Left cardiac atrium (tissue), 4 donors: ENCODE measurements at places on chromosomes 1 and 21. TPM values are rescaled to one million over a fixed set of nuclear protein-coding genes. Genes with fewer than 3 reads are reported as not detected.

DNA sequence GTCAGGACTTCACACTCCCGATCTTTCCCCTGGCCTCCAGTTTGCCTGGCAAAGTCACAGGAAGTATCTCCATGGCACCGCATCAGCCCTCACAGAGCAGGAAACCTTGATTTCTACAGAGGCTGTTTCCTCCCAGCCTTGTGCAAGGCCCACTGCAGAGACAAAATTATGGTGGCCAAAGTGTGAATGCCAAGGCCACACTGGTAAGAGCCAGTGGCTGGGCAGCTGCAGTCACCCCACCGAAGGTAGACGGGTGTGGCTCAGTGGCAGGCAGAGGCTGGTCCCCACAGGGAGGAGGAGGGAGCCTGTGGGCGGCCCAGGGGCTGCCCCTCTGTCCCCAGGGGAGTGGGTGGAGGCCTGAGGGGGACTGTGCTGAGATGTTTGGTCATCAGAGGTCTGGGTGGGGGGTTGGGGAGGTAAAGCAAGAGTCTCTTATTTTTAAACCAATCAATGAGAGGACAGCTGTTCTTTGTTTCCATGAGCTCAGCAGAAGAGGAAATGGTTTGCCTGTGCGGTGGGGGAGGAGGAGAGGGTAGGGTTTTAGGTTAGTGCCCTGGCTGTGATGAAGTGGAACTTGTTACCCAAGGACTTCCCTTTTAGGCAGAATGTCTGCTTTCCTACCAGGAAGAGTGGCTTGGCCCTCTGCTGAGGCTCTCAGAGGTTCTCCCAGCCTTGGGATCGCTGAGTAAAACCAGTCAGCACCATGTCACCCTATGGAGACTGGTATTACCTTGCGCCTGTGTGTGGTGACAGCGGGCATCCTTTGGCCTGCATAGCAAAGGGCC lies 18.0 kb upstream of the BTG2 start:
- peak; percentile 68 for DNase-seq

DNA sequence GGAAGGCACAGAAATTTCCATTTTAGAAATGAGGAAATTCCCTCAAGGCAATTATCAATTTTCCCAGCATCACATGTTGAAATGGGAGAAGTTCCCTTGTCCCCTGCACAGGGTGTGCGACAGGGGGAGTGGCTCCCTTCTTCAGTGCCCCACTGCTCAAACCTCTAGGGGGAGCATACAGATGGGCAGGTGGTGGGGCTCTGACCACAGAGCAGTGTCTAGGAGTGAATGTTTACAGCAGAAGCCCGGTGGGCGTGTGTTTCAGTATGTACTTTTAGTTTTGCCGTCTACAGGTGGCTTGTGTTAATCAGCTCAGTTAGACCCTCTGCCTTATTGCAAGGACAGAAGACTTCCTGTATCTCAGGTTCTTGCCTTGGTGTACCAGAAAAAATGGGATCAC lies 493.7 kb upstream of the PLXNA2 start:
- DNase-seq: no peak

GRCh38 chr1:77447669-77448068 lies 165.8 kb downstream of the AK5 start:
- no peak for DNase-seq

DNA sequence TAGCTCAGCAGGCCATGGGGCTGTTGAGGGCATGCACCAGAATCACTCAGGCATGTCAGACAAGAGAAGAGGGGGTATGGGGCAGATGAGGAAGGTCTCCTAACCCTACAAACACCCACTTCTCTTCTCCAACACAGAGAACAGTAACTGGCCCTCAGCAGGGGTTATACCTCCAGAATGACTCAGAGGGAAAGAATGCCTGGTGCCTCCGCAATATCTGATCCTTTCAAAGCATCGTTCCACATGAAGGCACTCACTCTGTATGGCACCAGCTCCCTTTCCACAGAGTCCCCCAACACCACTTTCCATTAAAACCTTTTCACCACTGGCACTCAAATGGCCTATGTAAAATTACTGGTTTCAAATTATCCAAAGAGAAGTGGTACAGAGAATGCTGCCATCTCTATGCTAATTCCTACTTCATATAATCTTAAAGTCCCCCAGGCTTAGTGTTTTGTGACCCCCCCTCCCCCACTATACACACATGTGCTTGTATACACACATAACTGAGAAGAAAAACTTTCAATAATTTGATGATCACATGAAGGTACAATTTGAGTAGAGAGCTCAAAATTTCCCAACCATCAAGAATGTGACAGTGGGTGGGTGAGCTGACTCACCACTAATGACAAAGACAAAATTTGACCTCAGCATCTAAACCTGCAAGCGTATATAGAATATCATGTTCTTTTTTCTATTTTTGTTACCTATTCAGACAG lies 91.5 kb downstream of the SIPA1L2 start:
- DNase-seq: no peak

- DNase-seq: no peak
These were observed 37.7 kb downstream of the FAAP20 start for GRCh38 chr1:2156866-2157265.

The TMEM240 gene
- 5.4 TPM for total RNA-seq

The ADAM30 gene
- not detected for total RNA-seq

The RGS8 gene
- total RNA-seq: 0.05 TPM

The IL19 gene
- not detected for total RNA-seq

The CHI3L2 gene
- 36.8 TPM for total RNA-seq

The TSTD1 gene
- total RNA-seq: 21.6 TPM

The SPRR5 gene
- not detected for total RNA-seq
